ENCODE measurements at places on chromosomes 6 and 20.

GRCh38 chr6:53710788-53711187 lies 45.2 kb upstream of the KLHL31 start:
- DNase-seq = no peak

DNA sequence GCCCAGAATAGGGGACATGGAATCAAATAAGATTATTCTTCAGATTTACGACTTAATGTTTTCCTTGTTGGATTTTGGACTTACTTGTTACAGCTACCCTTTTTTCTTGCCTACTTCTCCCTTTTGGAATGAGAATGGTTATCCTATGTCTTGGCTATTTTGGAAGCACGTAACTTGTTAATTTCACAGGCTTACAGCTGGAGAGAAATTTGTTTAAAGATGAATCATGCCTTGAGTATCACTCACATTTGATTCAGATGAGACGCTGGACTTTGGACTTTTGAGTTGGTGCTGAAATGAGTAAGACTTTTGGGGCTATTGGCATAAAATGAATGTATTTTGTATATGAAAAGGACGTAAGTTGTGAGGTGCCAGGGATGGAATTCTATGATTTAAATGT lies 83.3 kb downstream of the SMPDL3A start:
- no peak for DNase-seq

- peak; percentile 21 for DNase-seq
These were observed 13.8 kb downstream of the SYTL3 start for GRCh38 chr6:158663625-158664165.

DNA sequence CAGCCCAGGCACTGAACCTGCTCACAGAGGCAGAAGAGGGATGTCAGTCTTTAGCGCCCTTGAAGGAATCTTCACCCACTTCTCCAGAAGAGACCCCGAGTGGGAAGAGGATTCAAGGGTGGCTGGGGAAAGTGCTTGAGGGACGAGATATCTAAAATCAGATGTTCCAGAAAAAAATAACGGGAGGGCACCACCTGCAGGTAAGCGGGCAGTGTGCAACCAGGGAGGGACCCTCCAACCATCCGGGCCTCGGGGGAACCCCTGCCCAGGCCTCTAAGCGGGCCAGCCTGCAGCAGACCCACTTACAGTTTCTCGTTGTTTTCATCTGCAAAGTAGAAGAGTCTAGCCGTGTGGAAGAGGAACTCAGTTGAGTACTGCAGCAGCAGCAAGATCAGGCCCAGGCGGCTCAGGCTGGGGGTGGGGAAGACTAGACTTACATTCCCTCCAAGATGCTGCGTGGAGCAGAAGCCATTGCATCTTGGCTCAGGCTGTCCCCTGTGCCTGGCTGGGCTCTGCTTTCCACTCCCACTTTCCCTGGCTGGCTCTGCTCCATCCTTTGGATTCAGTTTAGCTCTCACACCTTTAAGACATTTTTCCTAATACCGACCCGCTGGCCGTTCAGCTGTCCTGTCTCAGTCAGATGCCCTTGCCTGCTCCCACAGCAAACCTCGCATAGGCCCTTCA lies 71.0 kb downstream of the TRAM2 start:
- DNase-seq = no peak

GRCh38 chr6:53723331-53723730 lies 57.8 kb upstream of the KLHL31 start:
- no peak for DNase-seq

DNA sequence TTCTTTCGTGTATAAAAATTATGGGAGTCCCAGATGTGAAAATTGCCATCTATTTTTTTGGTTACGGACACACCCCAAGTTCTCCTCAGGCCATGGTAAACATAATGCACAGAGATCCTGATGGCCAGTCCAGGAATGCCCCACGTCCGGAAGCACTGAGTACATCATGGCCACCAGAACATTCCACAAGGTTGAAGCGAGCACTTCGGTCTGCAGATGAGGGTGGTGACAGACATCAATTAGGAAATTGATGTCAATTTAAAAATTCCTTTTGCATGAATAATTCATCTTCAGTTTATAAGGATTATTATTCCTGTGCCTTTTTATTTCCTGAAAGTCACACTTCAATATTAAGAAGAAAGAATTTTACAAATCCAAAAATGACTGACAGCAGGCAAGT lies 13.2 kb upstream of the EXOC2 start:
- no peak for DNase-seq

DNA sequence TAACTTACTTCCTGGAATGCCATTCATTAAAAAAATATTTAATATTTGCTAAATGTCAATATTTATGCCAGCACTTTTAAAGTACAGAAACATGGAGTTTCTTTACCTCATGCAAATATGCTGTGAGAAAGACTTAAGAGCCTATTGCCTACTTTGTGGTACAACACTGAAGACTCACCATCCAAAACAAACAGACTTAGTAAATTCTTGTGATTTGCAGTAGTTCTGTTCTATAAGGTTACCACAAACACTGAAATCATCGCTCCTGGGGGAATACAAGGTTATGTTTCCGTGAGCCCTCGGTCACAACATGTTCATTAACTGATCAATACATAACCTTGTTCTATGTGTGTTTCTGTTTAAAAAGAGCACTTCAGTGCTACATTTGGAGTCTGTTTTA lies 78.3 kb downstream of the ATG5 start:
- DNase-seq = no peak

DNA sequence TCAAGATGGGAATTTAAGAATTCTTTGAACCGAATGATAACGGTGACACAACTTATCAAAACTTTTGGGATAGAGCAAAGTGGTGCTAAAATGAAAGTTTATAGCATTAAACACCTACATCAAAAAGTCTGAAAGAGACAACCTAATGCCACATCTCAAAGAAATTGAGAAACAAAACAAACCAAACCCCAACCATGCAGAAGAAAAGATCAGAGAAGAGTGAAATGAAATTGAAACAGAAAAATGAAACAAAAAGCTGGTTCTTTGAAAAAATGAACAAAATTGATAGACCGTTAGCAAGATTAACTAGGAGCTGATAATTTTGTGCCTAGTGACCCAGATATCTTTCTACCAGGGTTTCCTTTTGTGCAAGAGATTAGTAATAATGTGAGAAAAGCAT lies 248.0 kb upstream of the EYS start:
- no peak for DNase-seq

GRCh38 chr6:16747232-16748024 lies 13.8 kb downstream of the ATXN1 start:
- DNase-seq = no peak

GRCh38 chr6:168956884-168957730 lies 296.5 kb downstream of the THBS2 start:
- DNase-seq = peak; percentile 25

GRCh38 chr6:85078058-85078457 lies 313.7 kb upstream of the TBX18 start:
- peak; percentile 8 for DNase-seq

DNA sequence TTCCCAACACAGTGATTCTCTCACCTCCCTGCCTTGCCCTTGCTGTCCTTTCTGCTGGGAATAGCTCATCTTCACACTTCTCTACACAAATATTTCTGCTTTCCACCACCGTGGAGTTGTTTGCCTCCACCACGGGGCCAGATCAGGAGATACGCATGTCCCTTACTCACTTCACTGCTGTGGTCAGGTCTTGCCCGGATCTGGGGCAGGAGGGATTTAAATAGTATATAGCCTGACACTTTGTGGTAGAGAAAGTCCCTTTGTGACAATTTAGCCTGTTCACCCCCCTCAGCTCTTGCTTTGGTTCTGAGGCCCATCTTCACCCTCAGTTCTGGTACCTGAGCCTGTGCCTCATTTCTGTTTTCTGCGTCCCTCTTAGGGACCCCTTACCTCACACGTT lies 92.6 kb upstream of the PREP start:
- no peak for DNase-seq

DNA sequence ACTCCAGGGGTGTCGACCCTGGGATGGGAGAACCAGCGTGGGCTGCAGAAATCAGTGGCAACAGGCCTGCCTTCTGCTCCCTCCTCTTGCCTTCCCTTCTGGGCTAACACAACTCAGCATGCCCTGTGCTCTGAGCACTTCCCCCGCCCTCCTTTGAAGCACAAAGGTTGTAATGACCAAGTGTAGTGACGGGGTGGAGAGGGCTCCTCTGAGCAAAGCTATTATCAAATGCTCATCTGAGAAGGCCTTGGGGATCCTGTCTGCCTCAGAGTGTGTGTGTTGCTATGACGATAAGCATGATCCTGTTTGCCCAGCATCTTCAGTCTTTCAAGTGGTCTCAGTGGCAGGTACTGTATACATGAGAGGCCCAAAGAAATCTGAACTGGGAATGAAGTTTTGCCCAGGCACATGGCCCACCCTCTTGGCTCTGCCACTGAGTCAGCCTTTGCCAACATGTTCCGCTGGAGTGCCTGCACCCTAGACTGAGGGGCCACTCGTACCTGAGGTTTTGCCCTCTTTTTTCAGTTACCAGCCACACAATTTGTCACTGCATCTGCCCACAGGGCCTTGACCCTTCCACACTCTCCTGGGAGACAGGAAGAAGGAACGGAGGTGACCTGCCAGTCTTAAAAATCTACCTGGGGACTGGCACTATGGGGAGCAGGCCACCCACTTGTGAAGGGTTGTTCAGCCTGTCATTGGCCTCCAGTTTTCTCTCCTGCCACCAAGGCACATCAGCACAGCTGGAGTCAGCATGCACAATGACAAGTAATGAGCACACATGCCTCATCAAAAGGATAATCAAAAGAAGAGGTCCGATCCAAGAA lies 74.5 kb downstream of the GFOD1 start:
- DNase-seq = no peak

DNA sequence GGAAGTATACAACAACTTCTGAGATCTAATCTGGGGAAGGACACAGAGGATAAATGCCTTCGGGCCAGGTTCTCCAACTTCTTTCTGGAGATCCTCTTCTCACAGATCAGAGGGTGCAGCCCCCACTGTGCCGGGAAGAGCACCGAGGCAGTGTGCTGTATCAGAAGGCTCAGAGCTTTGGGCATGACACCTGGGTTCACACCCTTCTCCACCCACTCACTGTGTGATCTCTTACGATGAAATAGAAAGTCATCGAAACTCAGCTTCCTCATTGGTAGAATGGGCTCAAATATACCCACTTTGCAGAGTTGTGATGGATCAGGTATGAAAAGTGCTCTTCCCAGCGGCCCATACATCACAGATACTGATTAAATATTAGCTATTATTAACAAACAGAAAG lies 347.5 kb upstream of the SOX4 start:
- DNase-seq = no peak

GRCh38 chr20:45374966-45375365 lies 3.2 kb downstream of the TP53TG5 start:
- DNase-seq = no peak

DNA sequence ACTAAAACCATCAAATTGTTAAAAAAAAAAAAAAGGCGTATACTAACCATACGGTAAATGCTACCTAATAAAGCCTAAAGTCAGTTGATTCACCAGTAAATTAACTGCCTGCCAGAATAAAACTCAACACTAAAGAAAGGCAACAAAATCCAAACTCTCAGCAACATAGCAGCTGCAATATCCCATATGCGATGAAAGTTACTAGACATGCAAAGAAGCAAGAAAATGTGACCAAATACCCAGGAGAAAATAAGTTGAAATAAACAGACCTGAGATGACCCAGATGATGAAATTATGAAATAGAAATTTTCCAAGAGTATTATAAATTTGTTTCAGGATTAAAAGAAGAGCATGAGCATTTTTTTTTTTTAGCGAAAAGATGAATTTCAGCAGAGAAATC lies 103.6 kb upstream of the EDN1 start:
- no peak for DNase-seq

DNA sequence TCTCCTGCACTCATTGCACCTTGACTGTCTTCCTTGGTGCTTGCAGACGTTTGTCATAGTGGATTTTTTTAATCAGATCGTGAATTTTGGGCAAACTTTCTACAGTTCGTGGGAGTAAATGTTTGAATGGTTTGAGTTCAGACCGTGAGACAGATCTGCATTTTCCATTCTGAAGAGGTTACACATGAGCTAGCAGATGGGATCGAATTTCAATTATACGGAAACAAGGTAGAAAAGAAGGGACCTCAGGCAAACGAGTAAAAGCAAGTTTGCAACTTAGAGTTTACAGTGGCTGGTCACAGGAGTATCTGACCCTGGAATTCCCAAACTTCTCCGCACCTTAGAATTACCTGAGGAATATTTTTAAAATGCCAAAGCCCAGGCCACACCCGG lies 17.2 kb upstream of the NCR2 start:
- no peak for DNase-seq

- DNase-seq = peak; percentile 38
These were observed 37.6 kb downstream of the NRN1 start for GRCh38 chr6:5968817-5969734.

DNA sequence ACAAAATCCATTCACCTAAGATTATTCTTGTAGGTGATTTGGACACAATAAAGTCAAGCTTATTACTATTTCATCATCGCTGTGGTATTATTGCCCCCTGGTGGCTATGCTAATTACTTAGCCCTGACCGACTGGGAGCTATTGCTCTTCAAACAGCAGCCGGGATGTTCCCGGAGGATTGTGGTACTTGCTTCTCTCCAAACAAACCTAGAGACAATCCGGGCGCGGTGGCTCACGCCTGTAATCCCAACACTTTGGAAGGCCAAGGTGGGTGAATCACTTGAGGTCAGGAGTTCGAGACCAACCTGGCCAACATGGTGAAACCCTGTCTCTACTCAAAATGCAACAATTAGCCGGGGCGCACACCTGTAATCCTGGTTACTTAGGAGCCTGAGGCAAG lies 15.4 kb upstream of the STMND1 start:
- peak; percentile 19 for DNase-seq

DNA sequence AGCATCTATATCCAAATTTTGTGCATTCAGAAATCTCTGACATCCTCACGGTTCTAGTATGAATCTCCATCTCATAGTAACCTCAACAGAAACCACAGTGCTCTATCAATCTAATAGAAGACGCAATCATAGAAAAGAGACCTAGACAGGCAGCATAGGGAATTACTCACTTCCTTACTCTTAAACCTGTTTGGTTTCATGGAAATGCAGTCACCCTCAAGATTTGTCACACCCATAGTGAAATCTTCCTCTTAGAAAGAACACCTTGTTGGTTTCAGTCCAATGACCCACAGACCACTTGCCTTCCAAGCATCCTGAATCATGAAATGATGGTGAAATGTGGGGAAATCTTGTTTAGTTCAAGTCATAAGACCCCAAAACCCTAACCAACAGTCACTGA lies 166.1 kb upstream of the PRDM1 start:
- no peak for DNase-seq

- DNase-seq = peak; percentile 35
These were observed 1.6 kb downstream of the TPBG start for GRCh38 chr6:82365016-82365795.

GRCh38 chr6:152129691-152130151 lies 322.2 kb downstream of the ESR1 start:
- no peak for DNase-seq

GRCh38 chr6:21386744-21387143 lies 206.8 kb upstream of the SOX4 start:
- DNase-seq = no peak

DNA sequence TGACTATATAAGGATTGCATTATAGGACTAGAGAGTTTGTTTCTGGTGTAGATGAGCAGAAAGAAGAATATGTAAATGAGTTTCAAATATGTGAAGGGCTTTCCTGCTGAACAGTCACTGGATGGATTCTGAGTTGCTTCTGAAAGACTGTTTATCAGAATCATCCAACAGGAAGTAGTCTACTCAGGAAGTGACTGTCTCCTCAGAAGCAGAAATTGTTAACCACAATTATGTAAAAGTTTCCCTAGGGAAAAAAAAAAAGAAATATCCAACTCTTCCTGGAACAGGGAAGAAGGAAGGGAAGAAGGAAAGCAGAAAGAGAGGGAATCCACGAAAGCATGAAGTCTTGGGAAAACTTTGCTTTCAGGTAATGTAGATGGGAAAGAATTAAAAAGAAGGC lies 138.9 kb downstream of the TENT5A start:
- DNase-seq = no peak

- DNase-seq = peak; percentile 53
These were observed 89.5 kb downstream of the SLX4IP start for GRCh38 chr20:10524643-10525042.
